ENCODE measurements at places on chromosomes 7 and 10. TPM values are rescaled to one million over a fixed set of nuclear protein-coding genes. Genes with fewer than 3 reads are reported as not detected.

GRCh38 chr7:105355701-105356100 is 33.0 kb downstream of the SRPK2 start:
- DNase-seq, result no peak

- no peak for DNase-seq
Measured at GRCh38 chr7:99003419-99003818, 125.1 kb downstream of the TRRAP start.

DNA sequence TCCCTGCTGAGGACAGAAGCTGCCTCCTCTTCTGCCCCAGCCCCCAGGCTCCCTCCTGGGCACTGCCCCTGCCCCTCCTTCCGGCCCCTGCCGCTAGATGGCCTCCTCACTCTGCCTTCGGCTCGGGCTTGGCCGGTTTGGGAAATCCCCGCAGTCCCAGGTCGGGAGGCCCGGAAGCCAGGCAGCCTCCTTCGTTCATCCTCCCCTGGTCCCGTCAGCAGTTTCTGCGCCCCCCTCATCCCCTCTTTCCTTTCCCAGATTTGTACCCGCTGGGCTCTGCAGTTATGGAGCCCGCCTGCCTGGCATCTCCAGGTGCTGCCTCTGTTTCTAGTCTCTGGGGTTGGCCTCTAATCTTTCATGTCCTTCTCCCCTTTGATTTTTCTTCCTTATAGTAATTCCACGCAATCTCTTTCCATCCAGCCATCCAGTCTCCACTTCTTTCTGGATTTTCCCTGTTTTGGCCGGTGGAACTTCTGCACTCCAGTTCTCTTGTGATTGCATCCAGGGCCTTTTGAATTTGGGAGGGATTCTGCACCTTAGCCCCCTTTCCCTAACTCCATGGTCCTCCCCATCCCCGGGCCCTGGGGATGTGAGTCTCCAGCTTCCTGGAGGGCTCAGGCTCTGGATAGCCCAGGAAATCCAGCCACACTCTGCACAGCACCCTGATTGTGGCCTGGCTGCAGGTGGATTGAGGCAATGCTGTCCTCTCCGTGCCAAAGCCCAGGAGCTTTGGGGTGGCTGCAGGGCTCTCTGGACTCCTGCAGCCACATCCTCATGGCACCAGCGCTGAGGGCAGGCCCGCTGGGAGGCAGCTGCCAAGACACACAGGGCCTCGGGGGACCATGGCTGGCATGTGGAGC is 3.3 kb upstream of the SHH start:
- no peak for DNase-seq

DNA sequence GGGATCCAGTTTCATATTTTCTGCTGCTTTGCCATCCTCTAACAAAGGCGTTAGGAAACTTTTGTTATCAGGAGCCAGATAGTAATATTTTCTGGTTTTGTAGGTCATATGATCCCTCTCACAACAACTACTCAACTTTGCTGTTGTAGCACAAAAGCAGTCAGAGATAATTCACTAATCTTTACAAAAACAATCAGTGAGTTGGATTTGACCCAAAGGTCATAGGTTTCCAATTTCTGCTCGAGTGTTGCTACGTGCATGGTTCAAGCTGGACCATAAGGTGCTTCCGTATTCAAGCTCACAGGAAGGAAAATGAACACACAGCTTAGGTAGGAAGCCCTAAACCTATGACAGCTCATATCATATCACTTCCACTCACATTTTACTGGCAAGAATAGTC is 92.4 kb upstream of the SFMBT2 start:
- no peak for DNase-seq

Gene CPA4
- total RNA-seq, result 2.3 TPM

Gene AHR
- total RNA-seq, result 288 TPM

DNA sequence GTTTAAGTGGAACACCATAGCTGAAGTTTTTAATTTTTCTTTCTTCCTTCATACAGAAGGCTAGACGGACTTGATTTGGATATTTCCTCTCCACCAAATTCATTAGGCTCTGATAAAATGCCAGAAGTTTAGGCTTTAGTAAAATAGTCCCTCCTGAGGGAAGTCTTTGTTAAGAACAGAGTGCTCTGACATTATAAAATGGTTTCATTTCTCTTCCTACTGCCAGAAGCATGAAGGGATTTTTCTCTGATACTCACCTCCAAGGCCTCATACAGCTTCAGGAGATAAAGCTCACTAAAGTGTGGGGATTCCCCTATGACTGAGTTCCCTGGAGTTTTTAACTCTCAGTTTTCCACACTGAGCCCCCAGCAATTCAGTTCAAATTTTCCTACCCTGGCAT is 1489.6 kb downstream of the REEP3 start:
- no peak for DNase-seq

DNA sequence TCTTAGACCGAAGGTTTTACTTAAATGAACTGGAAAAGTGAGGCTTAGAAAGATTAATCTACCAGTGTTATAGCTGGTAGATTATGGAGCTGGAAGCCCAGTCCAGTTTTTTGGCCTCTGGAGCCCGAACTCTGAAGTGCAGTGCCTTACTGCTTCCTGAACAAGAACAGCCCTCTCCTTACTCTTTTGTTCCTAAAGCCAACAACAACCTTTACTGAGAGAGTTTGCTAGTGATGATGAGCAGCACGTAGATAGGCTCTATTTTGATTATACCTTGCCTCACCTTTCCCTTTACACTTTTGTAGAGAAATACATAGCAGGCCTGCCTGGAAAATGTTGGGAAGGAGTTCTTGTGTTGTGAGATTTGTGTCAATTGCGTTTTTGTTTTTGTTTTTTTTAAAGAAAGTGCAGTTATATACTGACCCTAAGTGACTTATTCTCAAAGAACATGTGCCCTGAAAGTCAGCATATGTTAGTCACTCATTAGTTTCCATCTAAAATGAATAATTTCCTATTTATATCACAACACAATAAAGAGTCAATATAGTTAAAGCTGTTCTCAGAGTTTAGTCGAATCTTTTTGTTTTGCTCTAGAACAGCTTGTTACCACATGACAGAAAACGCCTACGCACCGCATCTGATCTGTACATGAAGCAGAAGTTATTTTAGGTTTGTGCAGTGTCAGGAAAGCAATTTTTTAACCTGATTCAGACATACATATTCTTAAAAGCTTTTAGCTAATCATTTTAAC is 33.0 kb downstream of the PLEKHA1 start:
- no peak for DNase-seq

DNA sequence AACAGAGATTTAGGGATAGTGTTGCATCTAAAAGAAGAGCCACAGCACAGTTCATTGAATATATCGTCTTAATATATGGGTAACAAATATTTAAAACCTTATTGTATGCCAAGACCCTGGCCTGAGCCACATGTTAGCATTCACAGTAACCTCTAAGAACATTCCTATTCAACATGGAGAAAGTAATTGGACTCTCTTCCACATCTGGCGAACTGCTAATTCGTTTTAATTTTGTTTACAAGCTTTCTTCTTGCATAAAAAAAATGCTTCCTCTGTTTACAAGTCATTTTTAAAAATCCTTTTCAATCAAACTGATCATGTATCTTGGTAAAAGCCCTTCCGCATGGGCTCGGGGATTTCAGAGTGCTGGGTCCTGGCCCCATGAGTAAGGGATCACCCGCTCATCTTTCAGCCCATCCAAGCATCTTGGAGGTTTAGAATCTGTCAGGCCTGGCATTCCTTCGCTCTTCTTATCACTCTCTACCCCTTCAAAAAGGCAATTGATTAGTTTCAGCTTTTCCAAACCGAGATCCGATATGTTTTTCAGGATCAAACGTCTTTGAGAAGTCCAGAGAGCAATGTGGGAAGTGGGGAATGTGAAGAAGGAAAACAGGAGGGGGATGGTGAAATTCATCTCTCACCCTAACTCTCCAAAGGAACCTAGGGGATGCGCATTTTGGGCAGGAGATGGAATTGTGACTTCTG is 7.3 kb downstream of the TWIST1 start:
- DNase-seq, result no peak

GRCh38 chr7:662576-662975 is 63.9 kb upstream of the DNAAF5 start:
- DNase-seq, result peak; percentile 41

Gene ZNF239
- total RNA-seq, result 6.2 TPM

- no peak for DNase-seq
Measured at GRCh38 chr10:86243651-86244155, 122.9 kb downstream of the GRID1 start.

DNA sequence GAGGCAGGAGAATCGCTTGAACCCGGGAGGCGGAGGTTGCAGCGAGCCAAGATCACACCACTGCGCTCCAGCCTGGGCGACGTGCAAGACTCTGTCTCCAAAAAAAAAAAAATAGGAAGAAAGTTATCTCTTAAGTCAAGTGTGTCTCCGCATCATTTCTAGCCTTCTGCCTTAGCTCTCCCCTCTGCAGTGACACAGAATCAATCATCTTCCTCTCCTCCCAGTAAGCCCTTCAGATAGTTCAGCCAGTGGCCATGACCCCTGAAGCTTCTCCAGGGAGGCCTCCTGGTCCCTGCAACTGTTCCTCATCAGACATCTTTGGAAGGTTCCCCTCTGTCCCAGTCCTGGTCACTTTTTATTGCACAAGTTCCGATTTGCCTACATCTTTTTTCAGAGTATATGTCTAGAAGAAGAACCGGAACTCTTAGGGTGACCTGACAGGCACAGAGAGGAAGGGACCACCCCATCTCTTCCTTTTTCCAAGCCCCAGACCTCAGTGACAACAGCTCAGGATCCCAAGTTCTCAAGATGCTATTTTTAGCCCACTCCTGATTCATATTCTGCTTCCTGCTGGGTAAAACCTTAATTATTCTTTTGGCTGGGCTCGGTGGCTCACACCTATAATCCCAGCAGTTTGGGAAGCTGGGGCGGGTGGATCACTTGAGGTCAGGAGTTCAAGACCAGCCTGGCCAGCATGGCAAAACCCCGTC is 6.6 kb upstream of the RHBDD2 start:
- no peak for DNase-seq

- DNase-seq, result no peak
Measured at GRCh38 chr7:130553398-130554029, 61.6 kb downstream of the MEST start.

DNA sequence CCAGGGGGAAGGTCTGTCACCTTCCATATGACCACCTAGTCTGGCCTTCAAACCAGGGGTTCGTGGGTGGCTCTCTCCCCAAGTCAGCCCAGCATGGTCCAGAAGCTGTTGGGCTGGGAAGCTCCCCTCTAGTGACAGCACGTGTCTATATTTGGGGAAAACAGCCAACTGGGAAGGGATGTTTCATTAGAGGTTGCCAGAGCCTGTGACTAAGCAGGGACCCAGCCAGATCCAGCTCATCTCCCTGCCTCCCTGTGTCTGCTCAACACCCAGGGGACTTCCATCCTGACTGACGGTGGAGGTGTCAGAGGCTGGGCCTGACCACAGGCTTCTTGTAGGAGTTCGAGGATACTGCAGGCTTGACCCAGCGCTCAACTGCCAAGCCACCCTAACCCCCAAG is 10.5 kb downstream of the STYXL1 start:
- no peak for DNase-seq

GRCh38 chr7:122637784-122638183 is 61.1 kb downstream of the RNF133 start:
- no peak for DNase-seq

DNA sequence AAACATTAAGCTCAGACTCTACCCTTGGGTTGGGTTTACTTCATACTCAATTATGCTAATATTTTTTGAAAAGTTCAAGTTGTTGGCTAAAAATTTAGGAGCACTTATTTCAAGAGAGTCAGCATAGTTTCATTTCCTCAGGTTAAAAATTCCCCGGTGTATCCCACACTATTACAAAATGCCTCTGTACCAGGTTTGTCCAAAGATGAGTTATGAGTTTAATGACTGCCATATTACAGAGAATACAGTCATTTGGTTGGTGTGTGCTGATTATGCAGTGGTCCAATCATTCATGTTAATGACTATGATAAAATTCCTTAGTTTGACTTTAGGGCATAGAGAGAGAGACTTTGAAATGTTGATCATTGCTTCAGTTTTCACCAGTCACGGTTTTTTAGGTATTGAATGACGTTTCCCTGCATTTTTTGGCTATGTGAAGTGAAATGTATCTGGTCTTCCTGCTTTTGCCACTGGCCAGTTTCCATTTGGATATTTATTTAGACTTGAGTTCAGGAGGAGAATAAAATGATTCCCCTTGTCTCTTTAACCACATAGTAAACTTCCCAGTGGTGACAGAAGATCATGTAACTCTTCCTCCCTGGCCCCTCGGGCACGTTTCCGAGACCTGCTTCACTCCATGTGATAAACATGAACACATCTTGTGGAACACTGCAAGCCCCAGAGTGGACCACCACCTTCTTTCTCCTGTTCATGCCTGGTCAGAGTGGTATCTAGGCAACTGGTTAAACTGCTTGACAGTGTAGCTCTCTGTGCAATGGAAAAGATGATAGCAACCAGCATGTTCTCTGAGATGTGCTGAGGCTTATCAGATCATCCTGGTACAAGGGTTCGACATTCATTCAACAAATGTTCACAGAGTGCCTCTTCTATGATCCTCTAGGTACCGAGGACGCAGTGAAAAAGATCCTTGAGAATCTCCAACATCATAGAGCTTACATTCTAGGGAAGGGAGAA is 153.6 kb downstream of the CACNB2 start:
- no peak for DNase-seq

Gene NET1
- 86.2 TPM for total RNA-seq
